T-helper 1 cell (primary cell): ENCODE measurements at places on chromosomes 4 and X.

GRCh38 chr4:118254368-118254767, 98.4 kb downstream of the PRSS12 start:
- DNase-seq, result no peak

DNA sequence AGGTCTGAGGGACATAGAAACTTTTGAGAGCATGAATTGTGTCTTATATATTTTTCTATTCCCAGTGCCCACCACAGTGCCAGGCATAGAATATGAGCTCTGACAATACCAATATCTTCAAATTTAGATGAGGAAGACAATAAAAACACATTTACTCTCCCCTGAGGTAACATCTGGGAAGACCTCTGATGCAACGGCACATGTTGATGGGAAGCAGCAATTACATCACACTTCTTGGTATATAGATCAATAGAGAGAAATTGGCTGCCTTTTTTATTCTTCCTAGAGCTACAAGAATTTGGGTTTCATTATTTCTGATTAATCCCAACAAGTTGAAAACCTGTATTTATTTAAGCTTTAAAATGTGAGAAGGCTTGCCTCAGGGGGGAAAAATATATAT, 67.4 kb upstream of the SMAD1 start:
- no peak for DNase-seq

DNA sequence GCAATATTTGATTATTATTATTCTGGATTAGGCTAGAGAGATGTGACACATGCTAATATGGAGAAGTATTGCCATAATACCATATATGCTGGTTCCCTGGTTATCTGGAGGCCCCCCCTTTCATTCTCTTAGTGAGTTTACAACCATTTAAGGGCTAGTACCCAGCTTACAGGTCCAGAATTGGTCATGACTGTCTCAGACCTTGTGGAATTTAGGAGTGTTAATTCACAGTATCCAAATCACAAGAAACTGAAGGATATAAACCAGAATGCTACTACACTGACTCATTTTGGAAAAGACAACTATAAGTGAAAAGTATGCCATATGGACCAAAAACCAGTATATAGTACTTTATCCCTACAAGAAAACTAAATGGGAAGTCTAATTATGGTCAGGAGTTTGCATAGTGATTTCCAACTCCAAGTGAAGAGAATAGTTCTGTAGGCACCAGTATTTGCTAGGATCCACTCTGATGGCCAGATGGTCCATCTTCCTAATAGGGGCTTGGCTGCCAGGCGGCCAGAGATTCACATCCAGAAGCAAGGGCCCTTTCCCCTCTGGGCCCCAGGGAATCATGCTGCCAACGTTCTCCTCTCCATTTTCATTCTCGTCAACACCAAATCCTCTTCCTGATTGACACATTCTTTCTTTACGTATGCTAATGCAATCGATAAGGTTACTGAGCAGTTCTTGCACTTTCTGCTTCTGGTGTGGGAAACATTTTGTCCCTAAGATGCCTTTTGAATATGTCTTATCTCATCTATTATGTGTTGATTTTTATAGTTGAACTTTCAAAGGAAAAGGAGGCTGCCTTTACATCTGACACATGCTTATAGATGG, 123.6 kb downstream of the SHROOM3 start:
- DNase-seq, result no peak

DNA sequence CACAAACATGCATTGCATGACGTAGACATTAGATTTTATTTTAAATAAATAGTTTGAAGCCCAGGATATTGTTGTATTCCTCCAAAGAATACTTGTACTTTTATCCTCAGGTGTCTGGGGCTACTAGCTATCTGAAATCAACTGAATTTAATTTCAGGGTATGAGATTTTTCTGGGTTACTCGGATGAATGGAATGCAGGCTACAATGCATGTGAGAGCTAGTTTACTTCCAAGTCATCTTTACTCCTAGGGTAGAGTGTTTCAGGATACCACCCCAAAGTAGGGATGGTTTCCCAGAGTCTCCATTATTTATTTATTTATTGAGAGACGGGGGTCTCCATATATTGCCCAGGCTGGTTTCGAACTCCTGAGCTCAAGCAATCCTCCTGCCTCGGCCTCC, 66.4 kb downstream of the HPRT1 start:
- no peak for DNase-seq

DNA sequence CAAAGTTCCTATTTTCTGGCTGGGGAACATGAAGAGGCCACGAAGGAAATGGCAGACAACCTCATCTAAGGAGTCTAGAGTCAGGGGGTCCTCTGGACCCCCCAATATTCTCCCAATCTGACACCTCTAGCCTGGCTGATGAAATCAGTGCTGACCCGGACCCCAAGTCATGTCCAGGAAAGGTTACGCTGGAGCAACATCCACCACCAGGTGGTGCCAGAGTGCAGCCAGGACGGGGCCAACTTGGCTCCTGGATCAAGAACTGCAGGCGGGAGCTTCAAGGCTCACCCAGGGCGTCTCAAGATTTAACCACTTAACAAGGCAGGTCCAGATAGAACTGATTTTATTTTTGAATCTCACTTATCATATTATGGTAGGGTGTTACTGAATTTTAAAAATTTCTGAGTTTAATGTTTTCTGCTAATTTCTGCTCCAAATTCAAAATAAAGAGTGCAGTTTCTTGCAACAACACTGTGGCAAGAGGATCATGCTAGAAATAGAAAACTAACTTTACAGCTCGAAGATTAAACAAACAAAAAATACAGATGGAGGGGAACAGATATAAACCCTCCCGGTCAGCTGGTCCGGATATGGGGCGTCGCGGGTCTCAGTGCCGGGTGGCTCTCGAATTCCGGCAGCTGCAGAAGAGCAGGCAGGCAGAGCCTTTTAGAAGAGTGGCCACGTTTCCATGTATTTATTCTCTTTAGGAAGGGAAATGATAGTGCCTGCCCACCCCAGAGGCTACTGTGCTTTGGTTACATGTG, 135.5 kb downstream of the AFAP1 start:
- DNase-seq, result peak; percentile 66

- no peak for DNase-seq
Observed at GRCh38 chr4:101419336-101420135, 72.2 kb upstream of the PPP3CA start.

GRCh38 chr4:14816623-14817261, 185.5 kb upstream of the CPEB2 start:
- DNase-seq, result no peak

- DNase-seq, result no peak
Observed at GRCh38 chr4:40916880-40917279, 167.1 kb downstream of the NSUN7 start.

- no peak for DNase-seq
Observed at GRCh38 chr4:40623707-40624106, 6.0 kb downstream of the RBM47 start.

GRCh38 chrX:44088510-44089144, 115.4 kb upstream of the NDP start:
- no peak for DNase-seq

- DNase-seq, result no peak
Observed at GRCh38 chrX:122501652-122502051, 682.4 kb upstream of the GRIA3 start.

DNA sequence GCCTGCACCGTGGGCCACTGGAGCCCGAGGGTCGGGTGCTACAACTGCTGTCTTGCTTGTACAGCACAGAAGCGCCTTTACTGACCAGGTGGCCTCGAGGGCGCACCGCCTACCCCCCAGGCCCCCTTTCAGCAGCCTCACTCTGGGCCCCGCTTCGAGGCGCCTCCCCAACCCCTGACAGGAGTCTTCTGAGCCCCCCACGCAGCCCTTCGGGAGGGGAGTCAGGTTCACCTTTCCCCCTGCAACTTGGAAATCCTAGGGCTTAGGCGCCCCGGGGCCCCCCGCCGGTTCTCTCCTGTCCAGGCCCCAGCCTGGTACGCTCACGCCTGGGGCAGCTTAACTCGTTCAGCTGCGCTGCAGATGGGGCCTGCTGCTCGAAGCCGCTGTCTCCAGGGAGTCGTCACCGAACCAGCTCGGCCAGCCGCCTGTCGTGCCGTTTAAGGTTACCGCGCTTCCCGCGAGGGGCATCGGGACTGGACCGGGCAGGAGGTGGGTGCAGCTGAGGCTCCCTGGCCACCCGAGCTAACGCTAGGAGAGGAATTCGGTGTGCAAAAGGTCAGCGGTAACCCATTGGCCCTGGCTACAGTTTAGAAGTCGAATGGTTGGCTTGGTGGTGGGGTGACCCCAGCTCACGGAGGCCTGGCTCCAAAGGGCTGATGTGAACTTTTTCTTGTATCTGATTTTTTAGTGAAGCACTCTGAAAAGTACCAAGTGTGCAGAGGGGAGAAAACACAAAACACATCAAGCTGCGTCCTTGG, 58.9 kb upstream of the BCOR start:
- DNase-seq, result no peak

DNA sequence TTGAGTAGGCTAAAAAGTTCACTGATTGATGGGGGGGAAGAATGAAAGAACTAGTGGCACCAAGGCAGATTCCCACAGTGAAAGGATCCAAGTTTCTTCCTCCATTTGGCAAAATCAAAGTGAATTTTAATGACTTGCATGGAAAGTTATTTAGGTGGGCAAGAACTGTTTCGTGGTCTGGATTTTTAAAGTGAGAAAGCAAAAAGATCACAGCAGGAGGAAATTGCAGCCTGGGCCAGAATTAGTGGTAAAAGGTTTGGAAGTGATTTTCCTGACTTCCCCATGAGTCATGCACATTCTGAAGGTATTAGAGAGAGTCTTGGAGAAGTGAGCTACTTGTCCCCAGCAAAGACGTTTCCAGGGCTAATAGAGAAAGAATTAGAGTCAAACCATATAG, 207.8 kb downstream of the ANTXR2 start:
- no peak for DNase-seq

DNA sequence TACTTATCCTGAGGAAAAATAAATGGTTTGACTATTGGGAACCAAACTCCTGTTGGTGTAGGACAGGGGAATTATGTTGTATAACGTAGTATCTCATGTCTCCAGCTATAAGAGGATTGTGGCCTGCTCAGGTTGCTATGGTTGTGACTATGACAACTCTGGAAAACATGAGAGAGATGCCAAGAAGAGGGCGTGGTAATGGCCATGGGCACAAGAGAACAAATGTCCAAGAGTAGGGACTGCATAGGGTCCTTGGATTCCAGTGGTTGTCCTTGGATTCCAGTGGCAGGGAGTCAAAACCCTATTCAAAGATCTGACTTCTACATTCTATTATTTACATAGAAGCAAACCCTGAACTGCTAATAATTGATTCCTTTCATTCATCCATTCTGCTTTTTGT, 6.8 kb upstream of the MOB1B start:
- no peak for DNase-seq

DNA sequence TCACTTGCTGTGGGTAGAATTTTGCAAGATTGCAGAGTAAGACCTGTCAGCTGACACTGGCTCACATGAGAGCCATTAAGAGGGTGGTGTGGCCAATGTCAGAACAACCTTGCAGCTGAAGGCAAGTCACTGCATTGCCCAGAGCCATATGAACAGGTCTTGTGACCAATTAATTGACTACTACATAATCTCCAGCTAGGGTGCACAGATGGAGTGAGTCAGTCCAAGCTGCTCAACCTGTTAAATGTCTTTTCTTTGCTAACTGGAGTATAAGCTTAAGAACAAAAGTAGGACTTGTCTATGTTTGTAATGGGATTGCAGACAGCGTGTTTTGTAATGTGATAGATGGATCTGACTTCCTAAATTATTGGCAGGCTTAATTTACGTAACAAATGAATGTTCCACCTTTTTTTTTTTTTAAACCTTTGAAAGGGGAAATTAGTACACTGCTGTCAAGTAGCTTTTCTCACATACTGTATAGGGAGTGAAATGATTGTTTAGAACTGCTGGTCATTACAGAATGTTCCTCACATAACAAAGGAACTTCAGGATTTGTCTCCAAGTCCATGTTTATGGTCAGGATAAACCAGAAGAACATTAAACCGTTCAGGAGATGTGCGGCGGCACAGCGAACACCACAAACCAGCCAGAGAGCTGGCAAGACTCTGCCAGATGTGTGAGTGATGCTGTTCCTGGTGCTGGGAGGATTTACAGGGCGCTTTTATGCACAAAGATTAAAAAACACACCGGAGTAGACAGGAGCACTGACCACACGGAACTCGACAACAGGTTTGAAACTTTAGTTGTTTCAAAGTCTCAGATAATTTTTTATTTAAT, 37.0 kb downstream of the FNIP2 start:
- DNase-seq, result no peak

DNA sequence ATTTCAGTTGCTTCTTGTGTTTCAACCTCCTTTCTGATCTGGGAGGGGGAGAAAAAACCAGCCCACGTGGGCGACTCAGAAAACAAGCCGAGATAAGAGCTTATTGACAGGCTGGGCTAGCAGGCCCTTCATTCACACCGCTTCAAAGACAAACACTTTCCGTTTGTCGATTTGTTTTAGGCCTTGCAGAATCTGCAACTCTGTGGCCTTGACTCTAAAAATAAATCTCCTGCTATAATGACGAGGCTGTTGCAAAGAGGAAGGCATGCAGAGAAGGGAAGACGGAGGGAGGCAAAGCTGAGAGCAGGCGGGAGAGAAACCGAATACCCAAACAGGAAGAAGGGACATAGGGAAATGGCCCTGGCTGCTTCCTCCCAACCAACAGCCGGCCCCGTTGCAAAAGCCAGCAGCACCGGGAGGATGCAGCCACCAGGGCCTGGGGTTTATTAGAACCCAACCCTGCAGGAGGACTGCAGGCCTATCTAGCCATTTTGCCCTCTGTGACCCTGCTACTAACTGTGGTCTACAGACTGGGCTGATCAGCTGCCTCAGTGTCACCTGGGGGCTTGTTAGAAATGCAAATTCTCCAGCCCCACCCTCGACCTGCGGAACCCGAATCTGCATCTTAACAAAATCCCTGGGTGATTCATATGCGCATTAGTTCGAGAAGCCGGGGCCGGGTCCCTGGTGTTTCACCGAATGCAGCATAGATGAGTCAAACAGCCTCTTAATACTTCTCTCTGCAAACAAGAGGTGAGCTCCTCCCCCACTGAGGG, 325.5 kb downstream of the BCOR start:
- no peak for DNase-seq

- DNase-seq, result no peak
Observed at GRCh38 chr4:139633661-139634060, 32.0 kb upstream of the MGST2 start.

- peak; percentile 90 for DNase-seq
Observed at GRCh38 chrX:72100824-72101351, 30.8 kb downstream of the RTL5 start.

DNA sequence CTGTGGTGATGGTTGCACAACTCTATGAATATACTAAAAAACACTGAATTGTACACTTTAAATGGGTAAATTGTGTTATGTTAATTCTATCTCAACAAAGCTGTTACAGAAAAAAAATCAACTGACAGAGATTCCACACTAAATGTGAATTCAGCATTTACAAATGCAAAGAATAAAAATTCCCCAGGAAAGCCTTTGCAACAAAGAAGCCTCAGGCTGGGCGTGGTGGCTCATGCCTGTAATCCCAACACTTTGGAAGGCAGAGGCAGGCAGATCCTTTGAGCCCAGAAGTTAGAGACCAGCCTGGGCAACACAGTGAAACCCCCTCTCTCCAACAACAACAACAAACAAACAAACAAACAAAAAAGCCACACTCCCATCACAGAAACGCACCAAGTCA, 8.9 kb downstream of the BCLAF3 start:
- DNase-seq, result no peak

DNA sequence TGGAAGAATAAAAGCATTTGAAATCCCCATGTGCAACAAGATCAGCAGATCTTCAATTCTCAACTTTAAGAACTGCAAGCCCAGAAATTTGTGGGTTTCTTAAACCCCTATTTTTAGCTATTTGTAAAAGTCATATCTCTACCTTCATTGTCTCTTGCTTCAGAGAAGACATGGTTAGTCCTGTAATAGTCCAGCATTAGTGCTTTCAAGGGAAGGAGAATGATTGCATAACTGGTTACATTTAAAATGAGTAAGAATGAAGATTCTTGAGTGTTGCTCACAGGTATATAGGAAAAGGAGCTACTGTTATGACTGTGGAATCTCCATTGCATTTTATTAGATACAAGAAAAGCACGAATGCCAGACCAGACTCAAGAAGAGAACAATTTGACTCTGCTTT, 84.0 kb downstream of the CCSER1 start:
- DNase-seq, result no peak
